ENCODE measurements at places on chromosomes 12 and 14.

- DNase-seq, result no peak
Observed at GRCh38 chr12:104598342-104599271, 141.9 kb downstream of the CHST11 start.

GRCh38 chr12:116257826-116258225, 19.7 kb downstream of the MED13L start:
- no peak for DNase-seq

- no peak for DNase-seq
Observed at GRCh38 chr12:110107369-110108281, 16.5 kb upstream of the IFT81 start.

- DNase-seq, result no peak
Observed at GRCh38 chr14:27384124-27384523, 786.3 kb upstream of the NOVA1 start.

DNA sequence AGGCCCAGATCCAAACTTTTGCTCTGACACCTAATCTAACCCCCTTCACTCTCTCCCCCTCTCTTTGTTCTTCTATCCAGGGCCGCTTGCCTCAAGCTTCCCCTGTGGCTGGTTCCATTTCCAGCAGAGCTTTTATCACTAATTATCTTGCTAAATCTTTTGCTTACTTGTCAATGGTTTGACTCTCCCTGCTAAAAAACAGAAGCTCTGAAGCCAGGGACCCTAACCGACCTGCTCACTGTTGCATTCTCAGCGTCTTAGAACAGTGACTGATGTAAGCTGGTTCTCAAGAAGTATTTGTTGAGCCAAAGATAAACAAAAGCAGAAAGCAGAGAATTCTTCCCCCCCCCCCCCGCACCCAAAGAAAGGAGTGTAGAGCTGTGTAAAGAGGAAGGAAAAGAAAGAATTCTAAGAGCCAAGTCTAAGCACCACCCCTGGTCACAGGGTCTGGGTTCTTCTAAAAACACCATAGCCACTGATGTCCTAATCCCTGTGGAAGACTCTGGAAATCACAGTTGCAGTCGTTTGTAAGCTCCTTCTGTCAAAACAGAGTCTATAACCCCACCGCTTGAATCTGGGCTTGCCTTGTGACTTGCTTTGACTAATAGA, 385.8 kb downstream of the MED13L start:
- DNase-seq, result no peak

DNA sequence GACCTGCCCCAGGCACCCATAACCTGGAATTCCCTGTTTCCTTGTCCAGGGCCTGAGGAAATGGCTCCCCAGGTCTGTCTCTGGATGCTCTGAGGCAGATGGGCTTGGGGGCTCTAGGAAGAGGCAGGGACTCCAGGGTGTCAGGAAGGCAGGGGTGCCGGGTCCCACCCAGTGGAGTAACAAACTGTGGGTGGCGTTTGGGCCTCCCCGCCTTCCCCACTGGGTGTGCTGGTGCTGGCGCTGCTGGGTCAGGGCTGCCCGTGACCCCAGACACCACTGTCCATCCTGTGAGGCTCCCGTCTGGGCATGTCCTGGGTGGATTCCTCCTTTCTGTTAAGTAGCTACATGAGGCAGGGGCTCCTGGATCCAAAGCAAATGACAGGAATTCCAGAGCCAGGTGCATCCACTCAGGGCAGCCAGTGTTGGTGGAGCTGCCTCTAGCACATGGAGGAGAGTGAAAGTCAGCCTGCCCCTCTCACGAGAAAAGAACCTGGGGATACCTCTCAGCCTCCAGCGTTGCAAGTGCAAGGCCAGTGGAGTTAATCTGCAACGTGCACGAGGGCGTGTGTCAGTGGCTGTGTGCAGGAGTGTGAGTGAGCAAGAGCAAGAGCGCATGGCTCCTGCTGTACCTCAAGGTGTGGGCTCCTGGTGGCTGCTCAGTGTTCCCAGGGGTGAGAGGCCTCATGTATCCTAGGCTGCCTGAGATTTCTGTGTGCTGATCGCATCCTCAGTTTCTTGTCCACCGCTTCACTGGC, 403.1 kb downstream of the TMEM121 start:
- no peak for DNase-seq

GRCh38 chr14:103453791-103454190, 68.6 kb downstream of the MARK3 start:
- DNase-seq, result no peak

Measured in stimulated activated CD8-positive, alpha-beta memory T cell treated with anti-CD3 and anti-CD28 coated beads, Interleukin-7, amount 100 ng/mL, for 24 hours (primary cell).